ENCODE measurements at places on chromosomes 1 and 21.
A peak's percentile ranks its signal among the peaks of the same experiment; 100 is the strongest.

DNA sequence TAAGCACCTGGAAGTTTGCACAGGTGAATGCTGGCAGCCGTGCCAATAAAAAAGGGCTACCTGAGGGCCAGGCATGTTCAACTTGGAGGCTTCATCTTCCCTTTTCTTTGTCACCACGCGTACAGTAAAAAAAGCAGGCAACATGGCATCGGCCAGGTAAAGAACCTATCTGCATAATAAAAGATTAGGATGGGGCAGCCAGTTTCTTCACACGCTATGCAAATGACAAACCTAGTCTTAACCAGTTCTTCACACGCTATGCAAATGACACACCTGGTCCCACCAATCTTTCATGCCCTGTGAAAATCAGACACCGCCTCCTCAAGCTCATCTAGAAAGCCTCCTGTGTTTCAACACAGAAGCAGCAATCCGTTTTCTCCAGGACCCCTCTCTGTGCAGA lies 413.4 kb downstream of the HLX start:
- no peak for DNase-seq

GRCh38 chr1:200223207-200223606 lies 186.6 kb downstream of the ZNF281 start:
- no peak for DNase-seq

DNA sequence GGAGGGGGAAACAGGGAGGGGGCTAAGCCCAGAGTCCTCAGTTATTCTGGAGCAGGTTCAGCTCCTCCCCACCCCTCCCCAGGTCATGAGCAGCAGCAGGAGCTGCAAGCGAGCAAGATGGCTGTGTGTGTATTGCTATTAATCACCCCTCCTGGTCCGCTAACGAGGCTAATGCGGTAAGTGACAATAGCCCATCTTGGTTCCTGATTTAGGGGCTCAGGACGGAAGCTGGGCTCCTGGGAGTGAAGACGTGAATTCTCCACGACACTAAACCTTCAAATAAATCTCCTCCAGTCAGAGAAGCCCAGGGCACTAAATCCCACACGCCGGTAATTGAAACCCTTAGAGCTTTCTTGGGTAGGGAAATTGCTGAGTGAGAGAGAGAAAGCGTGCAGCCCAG lies 76.1 kb downstream of the TMEM53 start:
- DNase-seq = no peak

- DNase-seq = no peak
Observed at GRCh38 chr1:84103197-84103992, 40.7 kb upstream of the PRKACB start.

DNA sequence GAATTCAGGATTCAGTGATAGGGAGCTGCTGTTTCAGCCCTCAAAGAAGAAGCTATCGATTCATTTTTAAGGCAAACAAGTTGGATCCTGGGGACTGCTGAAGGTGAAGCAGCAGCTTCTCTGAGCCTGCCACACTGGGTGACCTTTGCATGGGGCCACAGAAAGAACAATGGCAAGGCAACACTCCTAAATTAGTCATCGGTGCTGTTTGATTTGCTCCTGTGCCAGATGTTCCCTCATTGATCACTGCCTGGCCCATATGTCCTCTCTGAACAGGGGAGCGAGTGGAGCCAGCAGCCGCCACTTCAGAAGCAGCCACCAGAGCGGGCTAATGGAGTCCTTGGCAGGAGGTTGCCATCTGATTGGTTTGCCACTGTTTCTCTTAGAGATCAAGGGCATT lies 391.5 kb downstream of the NTNG1 start:
- DNase-seq = no peak

DNA sequence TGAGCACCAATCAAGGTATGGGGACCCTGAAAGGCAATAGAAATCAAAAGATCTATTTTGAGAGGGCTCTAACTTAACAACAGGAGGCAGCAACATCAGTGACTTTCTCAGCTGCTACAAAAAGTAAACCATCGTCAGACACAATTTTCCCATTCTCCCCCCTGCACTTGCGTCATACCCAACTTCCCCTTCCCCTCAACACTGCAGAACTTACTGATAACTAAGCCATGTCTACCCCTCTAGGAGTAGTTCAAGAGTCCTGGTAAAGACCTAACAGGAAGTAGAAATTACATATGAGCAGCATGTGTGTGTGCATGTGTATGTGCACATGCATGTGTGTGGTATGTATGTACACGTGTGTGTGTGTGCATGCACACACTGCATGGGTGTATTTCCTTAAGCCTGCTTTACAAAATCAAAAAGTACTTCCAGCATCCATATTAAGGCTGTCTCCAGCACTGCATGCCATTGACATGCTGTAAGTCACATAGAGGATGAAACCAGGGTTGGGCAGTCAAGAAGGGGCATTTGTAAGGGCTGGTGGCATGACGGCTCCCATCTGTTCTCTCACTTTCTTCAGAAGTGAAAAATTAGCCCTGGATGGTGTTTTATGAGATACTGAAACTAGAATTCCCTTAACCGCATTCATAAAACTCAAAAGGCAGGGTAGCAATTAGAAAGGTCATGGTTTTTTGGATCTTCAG lies 460.1 kb upstream of the RUNX1 start:
- DNase-seq = no peak

- no peak for DNase-seq
Observed at GRCh38 chr1:168636642-168637111, 60.3 kb downstream of the XCL1 start.

DNA sequence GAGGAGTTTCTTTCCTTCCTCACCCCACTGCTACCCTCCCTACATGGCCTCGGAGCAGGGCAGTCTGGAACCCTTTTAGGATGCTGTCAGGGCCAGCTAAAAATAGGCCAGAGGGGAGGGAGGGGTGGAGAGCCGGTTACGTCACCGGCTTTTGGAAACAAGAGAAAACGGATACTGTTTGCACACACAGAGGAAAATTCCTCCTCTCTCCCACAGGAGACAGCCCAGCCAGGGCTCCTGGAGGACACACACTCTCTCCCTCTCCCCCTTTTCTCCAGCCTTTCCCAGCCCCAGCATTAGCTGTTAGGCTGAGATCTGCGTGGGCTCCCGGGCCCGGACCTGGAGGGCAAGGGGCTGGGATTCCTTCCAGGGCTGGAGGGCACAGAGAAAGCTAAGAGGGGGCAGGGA lies 20.0 kb upstream of the ALDH4A1 start:
- no peak for DNase-seq

DNA sequence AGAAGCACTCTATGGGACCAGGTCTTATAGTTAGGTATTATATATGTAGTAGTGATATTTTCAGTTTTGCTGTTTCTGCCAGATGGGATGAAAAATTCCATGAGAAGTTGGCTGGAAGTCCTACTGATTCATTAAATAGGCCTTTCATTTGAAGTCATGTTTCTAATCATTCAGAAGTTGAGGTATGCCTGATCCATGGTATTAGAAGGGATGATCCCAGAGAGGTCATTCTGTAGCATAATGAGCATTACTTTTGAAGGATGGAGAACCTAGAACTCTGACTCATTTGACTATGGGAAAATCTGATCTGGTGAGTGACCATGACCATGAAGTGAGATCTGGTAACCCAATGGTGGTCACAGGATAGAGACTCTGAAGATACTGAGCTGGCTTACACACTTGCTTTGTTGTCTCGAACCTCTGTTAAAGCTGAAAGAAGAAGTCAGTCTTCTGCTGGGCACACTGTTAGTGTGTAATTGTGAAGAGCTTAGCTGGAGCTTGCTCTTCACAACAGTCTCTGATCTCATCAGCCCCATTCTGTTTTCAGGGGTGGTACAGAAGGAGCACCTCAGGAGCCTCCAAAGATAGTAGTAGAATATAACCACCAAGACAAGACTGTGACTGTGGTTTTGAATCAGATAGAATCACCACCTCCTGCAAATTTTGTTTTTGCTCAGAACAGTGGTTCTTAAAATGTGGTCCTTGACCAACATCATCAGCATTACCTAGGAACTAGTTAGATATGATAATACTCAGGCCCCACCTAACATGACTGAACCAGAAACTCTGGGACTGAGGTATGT lies 9.0 kb downstream of the MGST3 start:
- DNase-seq = no peak

DNA sequence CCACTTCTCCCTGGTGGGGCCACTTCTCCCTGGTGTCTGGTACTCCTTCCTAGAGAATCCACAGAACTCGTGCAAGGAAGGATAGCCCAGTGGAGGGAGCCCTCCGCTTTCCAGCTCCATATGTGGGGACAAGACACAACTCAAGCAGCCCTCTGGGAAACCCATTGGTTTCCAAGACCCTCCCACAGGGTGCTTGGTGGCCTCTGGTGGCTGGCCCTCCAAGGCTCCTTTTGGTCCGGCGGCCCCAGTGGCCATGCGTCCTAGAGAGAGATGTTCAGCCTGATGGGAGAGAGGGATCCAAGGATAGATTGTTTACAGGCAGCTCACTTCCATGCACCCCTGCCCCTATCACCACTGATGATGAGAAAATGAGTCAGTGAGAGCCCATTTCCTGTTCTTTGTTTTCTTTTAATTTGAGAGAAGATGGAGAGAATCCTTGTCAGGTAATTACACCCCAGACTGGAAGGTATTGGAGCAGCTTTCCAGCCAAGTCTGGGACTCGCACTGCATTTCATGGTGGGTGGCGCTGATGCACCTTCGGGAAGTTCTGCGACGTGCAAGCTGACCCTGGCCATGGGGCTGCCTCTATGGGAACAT lies 486.2 kb upstream of the VAMP3 start:
- DNase-seq = no peak

DNA sequence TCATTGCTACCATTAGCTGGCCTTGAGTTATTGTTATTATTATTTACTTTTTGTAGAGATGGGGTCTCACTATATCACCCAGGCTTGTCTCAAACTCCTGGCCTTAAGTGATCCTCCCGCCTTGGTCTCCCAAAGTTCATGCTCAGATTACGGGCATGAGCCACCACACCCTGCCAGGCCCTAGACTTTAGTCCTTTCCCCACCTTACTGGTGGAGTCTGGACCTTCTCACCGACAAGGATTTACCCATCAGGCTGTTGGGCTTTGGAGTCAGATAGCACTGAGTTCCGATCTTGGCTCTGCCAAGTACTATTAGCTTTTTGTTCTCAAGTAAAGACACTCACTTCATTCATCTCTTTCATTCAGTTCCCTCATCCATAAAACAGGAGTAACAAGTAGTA lies 17.2 kb downstream of the CNR2 start:
- no peak for DNase-seq

DNA sequence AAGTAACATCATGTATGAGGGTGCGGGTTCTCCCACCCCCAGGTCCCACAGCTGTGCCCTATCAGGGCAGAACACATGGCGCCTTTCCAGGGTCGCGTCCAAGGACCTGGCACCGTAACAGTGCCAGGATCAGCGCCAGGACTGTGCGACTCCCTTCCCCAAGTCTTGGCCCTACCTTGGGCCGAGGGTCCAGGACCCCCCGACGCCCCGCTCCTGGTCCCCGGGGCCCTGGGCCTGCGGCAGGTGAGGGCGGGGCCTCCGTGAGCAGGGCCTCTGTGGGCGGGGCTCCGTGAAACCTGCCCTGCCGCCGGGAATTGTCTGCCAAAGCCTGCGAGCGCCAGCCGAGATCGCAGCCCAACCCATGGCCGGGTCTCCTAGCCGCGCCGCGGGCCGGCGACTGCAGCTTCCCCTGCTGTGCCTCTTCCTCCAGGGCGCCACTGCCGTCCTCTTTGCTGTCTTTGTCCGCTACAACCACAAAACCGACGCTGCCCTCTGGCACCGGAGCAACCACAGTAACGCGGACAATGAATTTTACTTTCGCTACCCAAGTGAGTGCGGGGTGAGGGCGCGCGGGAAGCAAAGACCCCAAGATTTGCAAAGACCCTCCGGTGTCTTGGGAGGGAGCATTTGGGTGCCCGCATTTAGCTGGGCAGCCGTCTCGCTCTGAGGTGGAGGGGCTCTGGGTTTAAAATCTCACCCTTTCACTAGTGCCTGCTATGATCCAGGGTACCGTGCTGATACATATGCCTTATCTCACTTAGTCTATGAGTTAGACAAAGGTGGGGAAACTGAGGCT lies at the start of gene RHBG:
Gene RHBG (plus strand): TSS at position 323 of the 796 bp plus-strand sequence. CDS start 39 bp downstream, at position 362.
- peak; percentile 12 for DNase-seq

- no peak for DNase-seq
Observed at GRCh38 chr1:168266644-168267186, 14.0 kb upstream of the TBX19 start.

GRCh38 chr1:108955881-108956280 lies 7.4 kb downstream of the CLCC1 start:
- DNase-seq = no peak

- DNase-seq = no peak
Observed at GRCh38 chr21:39662411-39662953, 49.7 kb downstream of the B3GALT5 start.

DNA sequence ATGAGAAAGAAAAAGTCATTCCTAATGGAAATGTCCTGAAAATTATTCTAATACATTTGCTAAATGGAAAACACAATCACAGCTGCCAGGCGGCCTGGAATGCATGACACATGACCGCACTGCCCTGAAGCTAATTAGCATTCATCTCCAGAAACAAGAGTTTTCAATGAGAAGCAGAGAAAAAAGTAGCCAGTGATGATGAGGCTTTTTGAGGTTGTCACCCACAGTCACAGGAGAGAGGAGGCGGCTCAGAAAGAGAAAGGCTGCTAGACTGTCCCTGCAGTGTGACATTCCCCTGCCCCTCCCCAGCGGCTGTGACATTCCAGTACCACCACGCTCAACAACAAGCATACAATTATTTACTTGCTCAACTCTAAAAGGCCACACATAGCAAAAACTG lies 122.9 kb upstream of the KRTAP19-8 start:
- DNase-seq = peak; percentile 28

GRCh38 chr1:24720152-24720551 lies 25.1 kb upstream of the CLIC4 start:
- DNase-seq = no peak

GRCh38 chr21:25589887-25590286 lies 17.4 kb downstream of the MRPL39 start:
- no peak for DNase-seq

DNA sequence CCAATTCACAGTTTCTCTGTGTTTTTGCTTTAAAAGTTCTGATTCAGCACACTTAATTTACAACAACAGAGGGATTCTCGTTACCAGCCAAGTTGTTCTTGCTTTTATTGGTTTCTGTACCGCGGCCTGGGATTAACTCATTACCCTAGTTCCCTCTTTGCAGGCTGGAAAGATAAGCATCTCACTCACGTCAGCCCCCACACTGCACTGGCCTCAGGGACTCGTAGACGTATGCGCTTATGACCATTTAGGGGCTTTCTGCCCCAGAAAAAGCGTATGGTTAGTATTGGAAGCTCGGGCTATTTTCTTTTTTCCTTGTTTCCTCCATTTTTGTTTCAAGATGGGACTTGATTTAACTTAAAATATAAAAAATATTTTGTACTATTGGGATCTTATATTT lies 76.0 kb downstream of the POFUT2 start:
- no peak for DNase-seq

DNA sequence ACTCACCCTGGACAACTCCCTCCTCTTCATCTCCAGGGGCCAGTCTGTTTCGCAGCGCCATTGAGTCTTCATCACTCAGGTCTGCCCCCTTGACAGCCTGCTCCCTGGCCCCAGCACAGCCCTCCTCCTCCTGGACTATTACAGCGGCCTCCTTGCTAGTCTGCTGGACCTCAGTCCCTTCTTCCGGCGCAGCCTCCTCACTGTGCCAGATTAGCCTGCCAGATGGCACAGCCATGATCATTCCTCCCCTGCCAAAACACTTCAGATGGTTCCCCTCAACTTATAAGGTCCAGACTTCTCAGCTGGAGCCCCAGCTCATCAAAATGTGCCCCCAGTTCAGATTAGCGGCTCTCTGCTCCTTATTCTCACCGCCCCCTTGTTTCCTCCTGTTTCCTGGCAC lies 7.0 kb upstream of the CELSR2 start:
- no peak for DNase-seq

All from activated naive CD4-positive, alpha-beta T cell treated with Interleukin-2 at 50 U/mL for 16 hours (primary cell).